A549 (cell line): ENCODE measurements at places on chromosomes 1 and 21. TPM values are rescaled to one million over a fixed set of nuclear protein-coding genes. Genes with fewer than 3 reads are reported as not detected.

DNA sequence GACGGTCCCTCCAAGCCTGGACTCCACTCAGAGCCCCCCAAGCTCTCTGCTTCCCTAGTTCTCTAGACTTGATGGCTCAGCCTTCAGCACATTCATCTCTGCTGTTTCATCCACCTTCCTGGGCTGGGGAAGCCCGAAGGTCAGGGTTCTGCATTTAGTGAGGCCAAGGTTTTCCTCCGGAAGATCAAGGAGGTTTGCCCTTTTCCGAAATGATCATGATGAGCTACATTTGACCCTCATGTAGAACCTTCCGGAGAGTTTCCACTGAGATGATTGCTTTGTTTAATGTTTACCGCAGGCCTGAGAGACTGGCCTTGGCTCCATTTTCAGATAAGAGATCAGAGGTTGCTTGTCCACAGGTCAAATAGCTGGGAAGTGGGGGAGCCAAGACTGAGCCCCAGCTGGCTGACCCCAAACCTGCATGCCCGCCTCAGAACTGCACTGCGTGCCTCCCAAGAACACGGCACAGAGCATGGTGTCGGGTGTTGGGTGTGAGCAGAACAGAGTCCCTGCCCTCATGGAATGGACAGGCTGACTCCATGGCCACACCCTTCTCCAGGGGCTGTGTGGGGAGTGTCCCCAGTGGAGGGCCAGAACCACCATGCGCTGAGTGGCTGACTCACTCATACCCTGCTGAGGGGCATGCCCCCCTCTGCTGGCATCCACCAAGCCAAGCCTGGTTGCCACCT is 200.8 kb upstream of the TMEM51 start:
- no peak for DNase-seq

GRCh38 chr1:180611016-180611930 is 20.5 kb upstream of the XPR1 start:
- no peak for DNase-seq

DNA sequence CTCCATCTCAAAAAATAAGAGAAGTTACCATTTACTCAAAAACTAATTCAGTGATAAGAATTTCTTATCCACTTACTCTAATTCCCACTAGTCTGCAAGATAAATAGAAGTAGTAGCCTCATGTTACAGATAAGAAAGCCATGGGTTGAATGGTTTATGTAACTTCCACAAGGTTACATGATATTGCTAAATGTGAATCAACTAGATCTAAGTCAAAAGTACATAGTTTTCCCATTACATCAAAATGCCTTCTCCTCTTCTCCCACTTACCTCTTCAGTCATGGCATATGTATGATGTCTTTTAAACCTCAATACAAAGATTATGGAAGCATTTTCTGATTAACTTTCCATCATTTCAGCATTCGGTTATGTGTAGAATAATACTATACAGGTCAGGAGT is 108.5 kb downstream of the ASH1L start:
- DNase-seq: no peak

DNA sequence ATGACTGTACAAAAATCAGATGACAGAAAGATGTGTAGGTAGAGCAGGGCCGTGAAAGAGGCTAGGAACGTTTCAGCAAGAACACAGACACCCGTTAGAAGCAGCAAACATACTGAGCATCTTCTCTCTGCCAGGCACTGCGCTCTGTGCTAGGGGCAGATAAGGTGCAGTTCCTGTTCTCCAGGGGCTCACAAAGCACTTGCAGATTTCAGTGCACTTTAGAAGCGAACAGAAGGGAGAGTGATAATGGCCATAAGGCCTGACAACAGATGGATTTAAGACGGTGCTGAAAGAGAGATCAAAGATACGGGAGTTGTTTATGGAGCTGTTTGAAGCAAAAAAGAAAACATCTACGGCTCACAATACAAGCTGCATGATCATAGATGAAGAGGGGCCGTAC is 200.3 kb upstream of the FOXD3 start:
- DNase-seq: no peak

DNA sequence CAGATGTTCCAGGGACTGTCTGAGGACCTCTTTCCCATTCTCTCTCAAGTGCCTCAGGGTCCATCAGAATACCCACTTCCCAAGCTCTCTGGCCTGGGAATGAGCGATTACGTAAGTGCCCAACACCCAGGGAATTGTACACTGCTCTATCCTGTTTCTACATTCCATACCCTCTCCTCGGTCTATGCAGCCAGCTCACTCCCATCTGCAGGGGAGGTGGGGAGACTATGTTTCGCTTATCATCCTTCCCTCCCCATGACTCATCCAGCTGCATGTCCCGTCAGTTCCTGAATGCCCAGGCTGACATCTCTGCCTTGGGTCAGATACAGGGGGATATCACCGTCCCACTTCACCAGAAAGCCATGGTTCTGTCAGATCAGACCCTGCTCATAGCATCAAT is 34.5 kb upstream of the CD1D start:
- no peak for DNase-seq

- peak; percentile 13 for DNase-seq
Observed at GRCh38 chr1:113320272-113320671, 70.0 kb upstream of the MAGI3 start.

DNA sequence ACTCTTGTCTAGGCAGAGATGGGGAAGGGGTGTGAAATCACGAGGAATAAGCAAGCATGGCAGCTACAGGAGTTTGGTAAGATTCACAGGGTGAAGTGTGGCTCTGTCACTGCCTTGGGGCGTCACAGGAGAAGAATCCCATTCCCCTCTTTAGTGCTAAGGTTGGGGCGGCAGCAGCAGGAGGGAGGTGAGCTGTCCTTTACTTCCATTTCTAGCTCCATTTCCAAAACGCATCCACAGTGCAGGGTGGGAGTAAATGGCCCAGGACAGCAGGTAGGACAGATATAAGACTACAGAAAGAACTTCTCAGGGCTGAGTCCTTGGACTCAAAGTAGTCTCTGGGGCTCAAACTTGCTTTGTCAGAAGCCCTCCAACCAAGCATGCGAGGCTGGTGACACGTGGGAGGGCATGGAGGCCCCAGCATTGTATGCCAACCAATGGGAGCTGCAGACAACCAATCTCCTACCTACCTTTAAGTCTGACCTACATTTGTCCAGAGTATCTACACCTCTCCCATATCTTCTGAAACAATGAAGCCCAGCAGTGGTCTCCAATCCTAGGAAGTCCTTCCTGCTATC is 8.5 kb downstream of the MEF2D start:
- DNase-seq: no peak

GRCh38 chr1:43973981-43974442 is 748 bp upstream of the ATP6V0B start:
- DNase-seq: peak; percentile 46

FCAMR gene
- not detected in 3 replicates for polyA plus RNA-seq

TMEM82 gene
- polyA plus RNA-seq: not detected in 3 replicates

OR6K2 gene
- not detected in 3 replicates for polyA plus RNA-seq

SLC45A1 gene
- 1.7 to 2.2 TPM (median 1.8 TPM) in 3 replicates for polyA plus RNA-seq

CBS gene
- 13.7 to 18.0 TPM (median 15.7 TPM) in 3 replicates for polyA plus RNA-seq

TRAF3IP3 gene
- not detected in 3 replicates for polyA plus RNA-seq

KCNE2 gene
- not detected in 3 replicates for polyA plus RNA-seq

FNDC5 gene
- polyA plus RNA-seq: 0.35 to 0.99 TPM (median 0.98 TPM) in 3 replicates

NBPF4 gene
- 0.21 to 0.42 TPM (median 0.25 TPM) in 3 replicates for polyA plus RNA-seq

SMPDL3B gene
- 1.5 to 1.8 TPM (median 1.7 TPM) in 3 replicates for polyA plus RNA-seq
